Non-pigmented ciliary epithelial cell (primary cell): ENCODE measurements at places on chromosomes 1 and 21.

DNA sequence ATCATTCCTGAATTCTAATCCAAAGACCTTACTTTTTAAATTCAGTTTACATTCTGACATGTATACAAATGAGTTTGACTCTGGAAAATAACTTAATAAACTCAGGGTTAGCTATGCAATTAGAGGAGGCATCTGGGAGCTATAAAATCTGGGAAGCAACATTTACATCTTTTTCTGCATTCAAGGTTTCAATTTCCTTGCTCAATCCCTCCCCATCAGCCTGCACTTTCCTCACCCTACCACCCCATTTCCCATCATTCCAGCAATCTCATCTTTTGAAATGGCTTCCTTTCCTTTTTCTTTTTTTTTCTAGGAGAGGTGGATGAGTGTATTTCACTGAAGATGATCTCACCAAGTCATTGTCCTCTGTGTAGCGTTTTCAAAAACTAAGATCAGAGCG is 65.3 kb upstream of the BEND5 start:
- DNase-seq: no peak

- DNase-seq: no peak
Observed at GRCh38 chr1:205536759-205537361, 32.4 kb downstream of the CDK18 start.

GRCh38 chr1:209738270-209738669 is 17.6 kb upstream of the TRAF3IP3 start:
- DNase-seq: no peak

DNA sequence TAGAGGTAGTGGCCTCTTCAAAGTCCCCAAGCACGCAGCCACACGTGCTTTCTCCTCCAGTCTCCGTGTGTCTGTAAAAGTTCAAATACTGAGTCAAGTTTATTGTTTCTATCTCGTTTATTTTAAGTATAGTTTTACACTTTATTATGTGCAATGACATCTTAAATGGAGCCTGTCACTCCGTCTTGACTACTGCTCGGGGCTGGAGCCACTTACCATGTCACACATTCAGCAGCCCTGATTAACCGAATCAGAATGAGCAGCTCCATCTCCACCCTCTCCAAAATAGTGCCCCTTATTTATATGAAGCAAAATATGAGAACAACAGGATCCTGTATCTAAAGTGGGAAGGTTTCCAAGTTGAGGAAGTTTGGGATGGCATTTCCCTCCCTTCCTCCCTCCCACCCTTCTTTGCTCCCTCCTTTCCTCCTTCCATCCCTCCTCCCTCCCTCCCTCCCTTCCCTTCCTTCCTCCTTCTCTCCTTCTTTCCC is 201.0 kb downstream of the PBX1 start:
- no peak for DNase-seq

- DNase-seq: no peak
Observed at GRCh38 chr1:85898861-85899260, 190.6 kb upstream of the ZNHIT6 start.

DNA sequence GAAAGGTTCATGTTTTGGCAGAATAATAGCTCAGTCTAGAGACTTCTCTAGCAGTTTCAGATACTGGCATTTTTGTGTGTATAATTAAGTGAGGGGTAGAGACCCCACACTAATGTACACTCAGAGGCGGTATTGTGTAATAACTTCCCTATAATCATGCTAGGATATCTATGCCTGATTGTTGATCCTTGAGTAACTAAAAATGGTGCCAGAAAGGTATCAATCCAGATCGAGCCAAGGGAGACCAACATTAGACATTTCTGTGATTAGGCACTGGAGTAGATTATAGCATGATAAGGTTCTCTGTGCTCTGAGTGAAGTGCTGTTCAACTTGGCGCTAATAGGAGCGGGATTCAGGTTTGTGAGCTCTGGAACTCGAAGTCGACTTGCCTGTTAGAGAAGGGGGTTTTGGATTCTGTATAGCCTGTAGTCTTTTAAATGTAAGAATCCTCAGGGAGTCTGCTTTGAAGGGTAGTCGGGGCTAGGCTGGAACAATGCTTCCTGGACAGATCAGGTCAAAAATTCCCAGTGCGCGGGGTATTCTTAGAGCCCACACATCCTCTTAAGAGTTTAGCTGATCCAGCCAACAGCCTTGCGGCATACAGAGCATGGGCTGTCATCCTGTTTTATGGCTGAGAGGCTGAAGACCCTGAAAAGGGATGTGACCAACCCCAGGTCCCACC is 24.2 kb downstream of the MAN1C1 start:
- no peak for DNase-seq

- DNase-seq: no peak
Observed at GRCh38 chr1:223012938-223013337, 130.1 kb downstream of the TLR5 start.

DNA sequence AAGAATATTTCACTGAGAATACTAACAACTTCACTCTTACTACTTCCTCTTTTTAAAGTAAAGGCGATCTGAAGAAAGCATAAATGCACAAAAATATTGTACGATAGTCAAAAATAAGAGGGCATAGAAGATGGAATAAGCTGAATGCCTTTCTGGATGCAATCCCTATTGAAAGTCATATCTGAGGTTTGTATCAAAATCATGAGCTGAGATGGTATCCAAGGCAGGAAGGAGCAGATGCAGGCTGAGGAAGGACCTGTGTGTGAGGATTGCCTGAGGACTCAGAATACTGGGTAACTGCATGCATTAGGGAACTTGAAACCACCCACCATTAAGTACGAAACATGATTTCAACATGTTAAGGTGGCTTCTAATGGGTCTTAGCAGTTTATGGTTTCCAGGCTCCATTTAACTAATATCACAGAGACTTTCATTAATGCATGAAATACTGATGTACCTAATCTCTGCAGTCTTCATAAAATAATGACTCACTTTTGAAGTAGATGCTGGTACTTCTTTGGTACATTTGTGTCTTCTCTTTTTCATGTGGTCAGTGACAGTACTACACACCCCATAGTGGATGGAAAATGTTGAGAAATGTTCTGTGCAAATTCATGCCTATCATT is 29.6 kb upstream of the RGS1 start:
- DNase-seq: no peak

GRCh38 chr1:158654571-158654970 is 31.9 kb downstream of the SPTA1 start:
- no peak for DNase-seq

- peak; percentile 82 for DNase-seq
Observed at GRCh38 chr1:189619682-189620332, 857.9 kb downstream of the BRINP3 start.

DNA sequence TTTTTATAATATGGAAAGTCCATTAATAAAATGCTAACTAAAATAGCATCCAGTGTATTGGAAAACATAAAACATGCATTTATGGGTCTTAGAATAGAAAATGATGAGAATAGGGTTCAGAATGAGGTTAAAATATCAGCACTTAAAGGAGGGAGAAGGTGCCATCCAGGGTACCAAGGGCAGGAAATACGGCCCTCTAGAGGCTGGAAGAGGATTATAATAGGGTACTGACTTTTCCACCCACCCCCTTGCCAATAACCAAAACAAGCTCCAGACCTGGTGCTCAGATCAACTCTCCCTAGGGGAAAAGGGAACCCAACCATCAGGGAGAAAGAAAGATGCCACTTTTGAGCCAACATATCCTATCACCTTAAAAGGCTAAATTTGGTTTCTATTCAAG is 26.7 kb downstream of the ASTN1 start:
- DNase-seq: no peak

- DNase-seq: no peak
Observed at GRCh38 chr21:32817208-32817607, 45.7 kb upstream of the PAXBP1 start.

- DNase-seq: no peak
Observed at GRCh38 chr1:207923561-207923960, 12.6 kb upstream of the CD34 start.

DNA sequence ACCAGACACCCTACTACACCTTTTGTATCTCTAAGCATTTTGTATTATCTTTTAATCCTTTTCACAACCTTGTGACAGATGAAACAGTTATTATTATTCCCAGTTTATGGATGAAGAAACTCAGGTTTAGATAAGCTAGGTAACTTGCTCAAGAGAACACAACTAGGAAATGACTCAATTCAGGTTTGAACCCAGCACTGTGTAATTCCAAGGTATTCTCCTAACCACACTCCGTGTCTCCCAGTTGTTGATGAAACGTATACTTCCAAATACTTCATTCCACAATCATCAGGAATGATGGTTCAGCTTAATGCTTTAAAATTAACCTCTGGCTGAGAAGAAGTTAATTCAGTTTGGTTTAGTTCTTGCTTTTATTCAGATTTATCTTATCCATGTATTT is 51.7 kb upstream of the MRPS6 start:
- no peak for DNase-seq

DNA sequence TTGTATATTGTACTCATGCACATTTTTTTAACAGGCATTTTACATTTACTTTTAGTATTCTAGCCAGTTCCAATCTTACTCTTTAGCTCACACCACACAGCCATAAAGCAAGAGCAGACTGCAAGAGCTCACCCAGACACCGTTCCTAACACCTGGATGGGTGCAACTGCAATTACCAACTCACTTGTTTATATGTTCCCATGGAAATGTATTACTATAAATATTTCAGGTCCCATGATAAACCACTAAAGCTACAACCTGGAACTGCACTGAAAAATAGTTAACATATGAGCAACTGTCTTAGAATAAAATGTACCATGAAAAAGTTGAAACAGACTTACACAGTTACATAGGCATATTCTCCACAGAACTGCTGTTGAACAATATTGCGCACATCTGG is 30.8 kb downstream of the USP48 start:
- DNase-seq: no peak

DNA sequence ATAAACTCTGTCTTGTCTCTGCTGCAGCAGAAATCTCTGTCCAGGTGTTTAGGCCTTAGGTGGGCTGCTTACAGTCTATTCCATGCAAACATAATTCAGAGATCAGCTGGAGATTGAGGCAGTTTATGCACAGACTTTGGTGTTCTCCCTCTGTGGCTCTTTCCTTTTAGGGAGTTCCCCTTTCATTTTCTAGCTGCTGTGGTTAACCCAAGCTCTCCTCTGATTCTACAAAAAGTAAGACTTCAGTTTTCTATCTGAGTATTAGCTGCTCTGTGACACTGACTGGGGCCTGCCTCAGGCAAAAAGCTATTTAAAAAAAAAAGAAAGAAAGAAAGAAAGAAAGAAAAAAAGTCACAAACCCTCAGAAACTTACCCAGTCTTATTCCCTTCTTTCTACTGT is 211.1 kb downstream of the CAMTA1 start:
- no peak for DNase-seq

DNA sequence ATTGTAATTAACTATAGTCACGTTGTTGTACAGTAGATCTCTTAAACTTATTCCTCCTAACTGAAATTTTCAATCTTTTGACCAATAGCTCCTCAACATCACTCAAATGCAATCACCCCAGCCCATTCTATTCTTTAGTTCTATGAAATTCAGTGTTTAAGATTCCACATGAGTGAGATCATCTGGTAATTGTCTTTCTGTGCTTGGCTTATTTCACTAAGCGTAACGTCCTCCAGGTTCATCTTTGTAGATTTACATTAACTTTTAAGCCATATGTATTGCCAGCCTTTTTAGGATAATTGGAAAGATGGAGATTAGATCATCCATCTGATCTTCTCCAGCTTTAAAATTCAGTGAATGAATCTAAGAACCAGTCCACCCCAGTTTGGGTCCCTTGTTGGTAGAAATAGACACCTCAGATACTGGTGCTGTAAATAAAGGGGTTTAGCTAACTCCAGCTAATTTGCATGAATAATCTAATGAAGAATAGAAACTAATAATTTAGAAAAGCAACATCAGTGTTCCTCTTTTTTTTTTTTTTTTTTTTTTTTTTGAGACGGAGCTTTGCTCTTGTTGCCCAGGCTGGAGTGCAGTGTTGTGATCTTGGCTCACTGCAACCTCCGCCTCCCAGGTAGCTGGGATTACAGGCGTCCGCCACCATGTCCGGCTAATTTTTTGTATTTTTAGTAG is 7.0 kb downstream of the S100A10 start:
- DNase-seq: no peak

- no peak for DNase-seq
Observed at GRCh38 chr1:78836726-78837125, 169.8 kb downstream of the ADGRL4 start.

- DNase-seq: no peak
Observed at GRCh38 chr1:25816112-25816718, 3.5 kb upstream of the MTFR1L start.

DNA sequence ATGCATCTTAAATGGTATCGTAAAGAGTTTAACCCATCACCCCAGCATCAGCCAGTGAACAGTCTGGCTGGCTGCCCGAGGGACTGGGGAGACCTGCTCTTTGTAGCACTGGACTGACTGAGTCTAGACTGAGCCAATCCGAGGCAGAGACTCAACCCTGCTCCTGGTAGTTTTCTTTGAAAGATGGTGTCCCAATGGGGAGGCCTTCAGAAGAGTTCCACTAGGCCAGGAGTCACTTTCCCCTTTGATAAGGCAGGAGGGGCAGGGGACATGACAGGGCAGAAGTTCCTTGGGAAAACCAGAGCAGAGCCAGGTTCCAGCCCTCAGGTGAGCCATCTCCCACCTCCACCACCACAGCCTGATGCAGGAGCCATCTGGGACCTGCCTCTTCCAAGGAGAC is 203.5 kb downstream of the CAMTA1 start:
- DNase-seq: no peak

- no peak for DNase-seq
Observed at GRCh38 chr1:96072021-96072420, 649.6 kb upstream of the PTBP2 start.

- DNase-seq: no peak
Observed at GRCh38 chr21:33478935-33479678, 667 bp downstream of the TMEM50B start.

DNA sequence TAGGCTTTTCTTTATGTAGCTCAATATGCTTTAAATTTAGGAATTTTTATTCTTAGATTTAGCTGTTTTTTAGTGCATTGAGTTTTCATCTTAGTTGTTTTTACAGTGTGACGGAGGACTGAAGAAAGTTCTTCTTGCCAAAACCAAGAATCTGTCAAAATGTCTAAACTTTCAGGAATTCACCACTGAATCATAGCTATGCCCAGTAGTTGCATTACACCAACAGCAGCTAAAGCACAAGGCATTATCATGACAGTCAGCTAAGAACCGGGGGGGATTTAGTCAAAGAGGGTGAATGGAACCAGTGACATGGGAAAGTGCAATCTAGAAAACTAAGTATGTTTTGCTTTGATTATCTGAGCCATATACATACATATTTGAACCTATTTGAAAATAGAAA is 6.5 kb upstream of the C1orf146 start:
- peak; percentile 63 for DNase-seq

- no peak for DNase-seq
Observed at GRCh38 chr1:84571150-84571535, 3.1 kb downstream of the CTBS start.

DNA sequence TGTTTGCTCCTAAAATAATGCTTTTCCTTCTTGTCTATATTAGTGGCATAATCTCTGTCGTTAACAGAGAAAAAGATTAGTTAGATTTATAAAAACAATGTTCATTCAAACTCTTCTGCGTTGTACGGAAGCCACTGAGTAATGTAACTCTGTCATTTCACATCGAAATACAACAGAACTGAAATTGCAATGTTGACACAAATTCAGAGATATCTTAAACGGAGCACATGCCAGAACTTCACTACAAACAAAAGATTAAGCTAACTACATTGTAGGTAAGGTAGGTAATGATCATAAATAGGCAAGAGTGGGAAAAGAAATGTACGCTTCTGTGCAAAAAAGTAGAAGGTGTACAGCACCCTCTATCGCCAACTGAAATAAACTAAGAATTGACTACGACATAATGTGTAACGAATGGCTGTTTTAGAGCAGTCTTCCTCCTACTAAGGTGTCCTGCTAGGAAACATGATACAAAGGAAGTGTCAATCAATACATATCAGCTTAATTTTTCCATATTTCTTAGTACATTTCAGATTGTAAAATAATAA is 56.6 kb downstream of the PCNX2 start:
- DNase-seq: no peak
